ENCODE measurements at places on chromosomes 6 and 20.

DNA sequence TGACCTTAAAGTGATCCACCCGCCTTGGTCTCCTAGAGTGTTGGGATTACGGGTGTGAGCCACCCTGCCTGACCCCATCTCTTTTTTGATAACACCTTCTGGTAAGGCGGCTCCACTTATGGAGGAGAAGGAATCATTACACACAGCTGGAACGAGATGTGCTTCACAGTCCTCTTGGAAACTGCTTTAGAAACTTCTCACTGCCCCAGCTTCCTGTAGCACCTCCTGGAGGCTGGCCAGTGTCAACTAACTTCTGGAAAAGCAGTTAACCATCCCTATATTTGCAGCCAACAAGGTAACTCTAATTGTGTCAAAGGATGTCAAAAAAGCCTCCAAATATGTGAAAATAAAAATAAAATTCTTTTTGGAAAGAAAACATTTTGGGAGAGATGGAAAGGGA is 48.8 kb upstream of the BCLAF1 start:
- DNase-seq = no peak

DNA sequence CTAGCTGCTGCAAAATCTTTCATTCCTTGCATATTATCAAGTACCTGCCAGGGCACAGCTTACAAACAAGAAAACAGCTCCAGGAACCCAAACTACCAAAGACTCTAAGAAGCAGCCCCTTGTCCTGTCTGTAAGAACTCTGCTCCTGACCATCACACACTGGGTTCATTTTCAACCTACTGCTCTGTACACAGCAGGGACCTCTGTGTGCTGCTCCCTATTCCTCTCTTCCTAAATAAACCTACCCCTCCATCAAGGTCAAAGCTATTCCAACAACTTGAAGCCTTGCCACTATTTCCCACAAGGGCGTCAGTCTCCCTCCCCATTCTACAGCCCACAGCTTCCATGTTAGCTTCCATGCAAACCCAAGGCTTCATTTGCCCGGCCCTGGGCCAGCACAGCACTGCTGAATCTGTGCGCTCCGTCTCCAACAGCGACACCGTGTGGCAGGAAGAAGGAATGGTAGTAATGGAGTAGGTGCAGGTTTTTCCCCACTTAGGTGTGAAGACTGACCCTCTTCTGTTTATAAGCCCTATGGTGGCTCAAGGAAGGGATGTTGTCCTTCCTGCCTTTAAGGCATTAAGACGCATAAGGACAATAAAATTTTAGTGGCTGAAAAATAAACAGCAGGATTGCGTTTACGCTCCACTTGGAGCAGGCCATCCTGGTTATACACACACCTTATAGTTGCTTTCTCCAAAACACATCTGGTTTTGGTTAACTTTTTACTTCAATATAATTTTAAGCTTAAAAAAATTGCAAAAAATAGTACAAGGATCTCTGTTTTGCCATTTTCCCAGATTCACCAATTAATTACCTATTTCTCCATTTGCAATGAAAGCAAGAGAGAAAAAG is 115.2 kb upstream of the NXT1 start:
- DNase-seq = peak; percentile 79

- DNase-seq = no peak
These were observed 846.4 kb upstream of the EYS start for GRCh38 chr6:66553441-66553840.

DNA sequence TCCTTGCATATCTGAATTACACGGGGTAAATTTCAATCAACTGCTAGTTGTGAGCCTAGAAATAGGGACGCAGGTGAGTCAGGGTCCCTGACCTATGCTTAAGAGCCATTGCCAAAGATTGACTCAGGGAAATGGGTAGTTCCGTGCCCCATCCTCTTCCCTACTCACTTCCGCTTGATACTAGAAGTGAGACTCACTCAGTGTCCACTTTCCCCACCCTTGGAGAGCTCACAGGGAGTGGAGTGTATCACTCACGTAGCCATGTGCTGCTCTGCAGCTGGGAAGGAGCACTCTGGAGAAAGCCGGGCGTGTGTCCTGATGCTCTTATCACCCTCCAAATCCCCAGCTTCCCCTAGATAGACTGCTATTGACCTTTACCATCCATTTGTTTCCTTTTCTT is 543 bp upstream of the MUC22 start:
- no peak for DNase-seq

DNA sequence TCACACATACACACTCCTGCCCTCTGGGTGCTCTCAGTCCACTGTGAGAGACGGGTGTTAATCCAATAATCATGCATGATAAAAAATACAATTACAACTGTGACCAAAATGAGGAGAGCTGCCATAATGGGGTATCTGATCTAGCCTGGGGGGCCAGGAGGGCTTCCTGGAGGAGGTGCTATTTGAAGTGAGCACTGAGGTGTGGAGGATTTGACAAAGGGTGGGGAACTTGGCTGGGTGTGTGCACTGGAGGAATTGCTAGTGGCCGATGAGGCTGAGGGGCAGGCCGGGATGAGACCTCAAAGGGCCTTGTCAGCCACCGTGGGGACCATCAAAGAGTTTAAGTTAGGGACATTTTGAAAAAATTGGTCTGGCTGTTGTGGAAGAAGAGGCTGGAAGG is 34.8 kb downstream of the VSTM2L start:
- DNase-seq = no peak

DNA sequence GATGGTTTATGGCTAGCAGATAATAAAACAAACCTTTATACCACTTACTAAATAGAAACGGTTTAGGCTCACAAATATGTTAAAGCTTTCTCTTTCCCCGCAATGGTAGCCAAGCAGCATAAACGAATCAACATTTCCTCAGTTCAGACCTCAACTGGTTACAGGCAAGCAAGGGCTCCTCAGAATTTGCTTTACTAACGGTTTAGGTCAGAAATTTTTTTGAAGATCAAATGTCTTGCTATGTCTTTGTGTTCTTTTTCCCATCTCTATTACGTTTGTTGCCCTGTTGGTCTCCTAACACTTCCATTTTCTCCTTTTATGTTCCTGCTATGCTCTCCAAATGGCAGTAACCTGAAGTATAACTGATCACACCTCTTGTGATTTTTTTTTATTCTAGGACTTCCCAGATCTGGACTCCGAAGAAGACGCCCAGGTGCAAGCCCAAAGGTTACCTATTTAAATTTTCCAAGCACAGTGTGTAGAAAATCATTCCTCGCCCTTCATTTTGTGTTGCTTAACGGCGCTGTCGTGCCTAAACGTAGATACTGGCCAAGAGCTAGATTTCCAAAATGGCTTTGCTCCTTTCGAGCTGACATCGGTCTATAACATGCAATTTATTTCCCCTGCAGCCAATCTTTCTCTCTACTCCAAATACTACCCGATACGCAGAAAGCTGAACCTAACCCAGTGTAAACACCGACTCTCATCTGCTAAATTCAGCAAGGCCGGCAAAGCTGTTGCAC is 717 bp upstream of the ASF1A start:
- peak; percentile 44 for DNase-seq
